ENCODE measurements at places on chromosomes 13 and 19. TPM values are rescaled to one million over a fixed set of nuclear protein-coding genes. Genes with fewer than 3 reads are reported as not detected.

DNA sequence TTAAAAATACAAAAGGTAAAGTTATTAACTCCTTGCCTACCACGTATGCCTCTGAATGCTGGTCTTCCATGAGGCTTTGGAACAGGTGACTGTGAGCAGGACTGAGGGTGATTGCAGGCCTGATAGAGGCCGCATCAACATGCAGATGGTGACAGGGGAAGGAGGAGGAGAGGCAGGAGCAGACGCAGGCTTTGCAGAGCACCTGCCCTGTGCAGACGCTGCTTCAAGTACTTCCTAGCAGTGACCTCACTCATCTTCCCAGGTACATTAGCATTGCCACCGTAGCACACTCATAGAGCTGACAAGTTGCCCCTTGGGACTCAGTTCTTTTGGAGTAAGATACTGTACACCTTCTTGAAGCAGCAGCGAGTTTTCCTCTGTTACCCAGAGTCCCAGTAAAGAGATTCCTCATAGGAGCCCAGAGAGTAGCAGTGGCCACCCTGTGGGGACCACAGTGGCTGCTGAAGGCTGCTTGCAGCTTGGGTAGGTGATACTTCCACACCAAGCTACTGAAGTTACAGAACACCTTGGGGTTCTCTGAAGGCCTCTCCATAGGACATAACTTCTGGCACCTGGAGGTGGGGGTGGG is 56.0 kb downstream of the ZNF536 start:
- H3K27ac ChIP-seq = no peak overlapping the region
- no peaks in the 10 kb centered on the region for H3K36me3 ChIP-seq
- H3K27me3 ChIP-seq = no peaks in the 10 kb centered on the region
- H3K4me1 ChIP-seq = no peaks in the 10 kb centered on the region

DNA sequence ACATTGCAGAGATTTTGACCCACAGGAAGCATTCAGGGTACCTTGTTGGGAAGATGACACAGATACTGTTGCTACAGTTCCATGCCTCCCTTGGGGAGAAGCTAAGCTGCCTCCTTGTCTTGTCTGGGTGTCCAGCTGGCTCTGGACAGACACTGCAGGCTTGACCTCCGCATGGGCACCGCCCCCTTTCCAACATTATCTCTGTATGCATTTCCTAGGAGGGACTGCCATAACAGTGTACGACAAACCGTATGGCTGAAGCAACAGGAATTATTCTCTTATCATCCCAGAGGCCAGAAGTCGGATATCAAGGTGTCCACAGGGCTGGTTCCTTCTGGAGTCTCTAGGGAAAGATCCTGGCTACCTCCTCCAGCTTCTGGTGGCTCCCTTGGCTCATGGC is 67.0 kb upstream of the USE1 start:
- H3K36me3 ChIP-seq = peaks cover 7% of the 10 kb centered on the region
- H3K27ac ChIP-seq = no peak overlapping the region
- no peaks in the 10 kb centered on the region for H3K4me1 ChIP-seq
- no peak for DNase-seq

DNA sequence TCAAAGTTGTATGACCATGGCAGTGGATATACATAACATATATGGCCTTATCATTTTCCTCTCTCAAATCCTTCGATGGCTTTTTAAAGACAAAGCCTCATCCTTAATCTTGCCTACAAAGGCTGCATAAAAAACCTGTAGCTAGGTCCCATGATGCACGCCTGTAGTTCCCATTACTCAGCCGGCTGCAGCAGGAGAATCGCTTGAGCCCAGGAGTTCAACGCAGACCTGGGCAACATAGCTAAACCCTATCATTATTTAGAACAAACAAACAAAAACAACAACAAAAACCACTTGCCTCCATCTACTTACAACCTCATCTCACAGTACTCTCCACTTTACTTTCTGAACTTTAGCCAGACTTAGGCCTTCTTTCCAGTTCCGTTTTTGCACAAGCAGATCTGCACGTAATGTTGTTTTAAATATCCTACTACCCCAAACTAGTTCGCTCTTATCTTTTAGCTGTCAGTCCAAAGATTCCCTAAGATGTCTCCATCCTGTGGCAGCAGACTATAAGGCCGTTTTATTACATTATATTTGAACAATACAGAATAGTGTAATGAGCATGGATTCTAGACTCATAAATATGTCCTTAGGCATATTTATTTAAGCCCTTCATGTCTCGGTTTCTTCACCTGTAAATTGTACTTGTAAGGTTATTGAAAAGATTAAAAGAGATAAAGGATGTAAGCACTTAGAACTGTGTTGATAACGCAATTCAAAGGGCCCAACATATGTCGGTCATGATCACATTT is 969 bp upstream of the POMP start:
- no peaks in the 10 kb centered on the region for H3K27me3 ChIP-seq
- H3K4me3 ChIP-seq = peak overlapping the region; percentile 86
- H3K4me1 ChIP-seq = peaks cover 8% of the 10 kb centered on the region
- H3K27ac ChIP-seq = peak overlapping the region; percentile 92
- H3K36me3 ChIP-seq = peaks cover 12% of the 10 kb centered on the region

DNA sequence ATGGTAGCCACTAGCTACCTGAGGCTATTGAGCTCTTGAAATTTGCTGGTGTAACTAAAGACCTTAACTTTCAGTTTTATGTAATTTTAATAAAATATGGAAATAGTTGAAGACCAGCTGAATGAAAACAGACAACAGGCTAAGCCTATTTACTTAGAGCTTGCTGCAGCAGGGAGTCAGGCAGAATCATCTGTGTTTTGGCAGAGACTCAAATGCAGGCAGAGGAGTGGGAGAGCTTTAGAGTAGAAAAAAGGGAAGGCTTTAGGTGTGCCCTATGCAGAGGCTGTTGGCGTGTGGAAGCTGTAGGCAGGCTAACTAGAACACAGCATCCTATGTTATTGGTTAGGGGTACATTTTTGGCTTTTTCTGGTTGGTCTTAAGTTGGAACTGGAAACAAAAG is 304.9 kb upstream of the NBEA start:
- no peak overlapping the region for H3K27ac ChIP-seq
- H3K4me3 ChIP-seq = no peak overlapping the region
- H3K4me1 ChIP-seq = no peaks in the 10 kb centered on the region
- no peak for DNase-seq

- DNase-seq = no peak
- no peak overlapping the region for H3K4me3 ChIP-seq
- peaks cover 16% of the 10 kb centered on the region for H3K27me3 ChIP-seq
- H3K36me3 ChIP-seq = no peaks in the 10 kb centered on the region
- no peak overlapping the region for H3K27ac ChIP-seq
These were observed 1.6 kb upstream of the CACNG6 start for GRCh38 chr19:53989600-53990533.

GRCh38 chr13:40503011-40503410 is 163.4 kb downstream of the FOXO1 start:
- no peaks in the 10 kb centered on the region for H3K36me3 ChIP-seq
- no peak for DNase-seq
- H3K4me1 ChIP-seq = no peaks in the 10 kb centered on the region
- no peak overlapping the region for H3K4me3 ChIP-seq

- H3K4me1 ChIP-seq = peaks cover 20% of the 10 kb centered on the region
- no peak overlapping the region for H3K4me3 ChIP-seq
- DNase-seq = no peak
- peaks cover 6% of the 10 kb centered on the region for H3K36me3 ChIP-seq
These were observed 12.9 kb downstream of the CFD start for GRCh38 chr19:872266-872951.

DNA sequence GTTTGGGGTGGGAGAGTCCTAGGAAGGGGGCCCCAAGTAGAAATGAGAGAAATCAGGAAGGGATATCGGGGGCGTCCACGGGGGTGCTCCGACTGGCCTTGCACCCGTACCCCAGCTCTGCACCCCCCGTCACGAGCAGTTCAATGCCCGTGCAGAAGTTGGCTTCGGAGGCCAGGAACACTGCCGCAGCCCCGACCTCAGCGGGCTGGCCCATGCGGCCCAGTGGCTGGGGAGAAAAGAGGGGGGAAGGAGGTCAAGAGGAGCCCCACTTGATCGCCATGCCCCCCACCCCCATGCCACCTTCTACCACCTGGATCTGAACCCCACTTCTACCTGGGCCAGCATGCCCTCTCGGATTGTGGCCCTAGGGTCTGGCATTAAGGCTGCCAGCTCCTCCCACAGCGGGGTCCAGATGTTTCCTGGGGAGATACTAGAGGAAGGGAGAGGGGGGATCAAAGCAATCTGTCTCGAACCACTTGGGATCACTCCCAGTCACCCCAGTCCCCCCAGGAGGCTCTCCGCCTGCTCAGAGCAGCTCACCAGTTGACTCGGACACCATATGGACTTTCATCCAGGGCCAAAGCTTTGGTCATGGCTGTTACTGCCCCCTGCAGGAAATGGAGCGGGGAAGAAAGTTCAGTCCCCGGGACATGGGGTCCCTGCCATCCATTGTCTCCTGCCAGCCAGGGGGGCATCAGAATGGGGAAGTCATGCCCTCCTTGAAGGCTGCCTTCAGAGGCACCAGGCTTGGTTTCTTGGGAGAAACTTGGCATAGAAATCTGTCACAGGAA is 2.5 kb upstream of the BCAT2 start:
- H3K4me3 ChIP-seq = no peak overlapping the region
- H3K4me1 ChIP-seq = no peaks in the 10 kb centered on the region

DNA sequence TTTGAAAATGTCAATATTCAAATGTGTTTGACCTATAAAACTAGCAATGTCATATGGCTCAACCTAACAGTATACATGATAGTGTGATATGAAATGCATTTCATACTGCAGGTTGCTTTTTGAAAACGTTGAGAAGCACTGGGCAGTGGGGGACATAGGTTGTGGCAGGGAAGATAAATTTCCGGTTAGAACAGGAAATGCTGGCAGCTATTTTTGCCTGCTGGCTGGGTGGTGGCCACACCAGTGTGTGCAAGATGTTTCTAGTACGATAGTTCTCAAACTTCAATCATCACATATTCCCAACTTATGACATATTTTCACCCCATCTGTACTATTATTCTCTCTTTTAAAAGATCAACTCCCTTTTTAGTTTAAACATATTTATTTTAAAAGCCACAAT is 17.2 kb downstream of the FXYD5 start:
- H3K27ac ChIP-seq = no peak overlapping the region
- H3K36me3 ChIP-seq = no peaks in the 10 kb centered on the region
- H3K27me3 ChIP-seq = no peaks in the 10 kb centered on the region
- H3K4me1 ChIP-seq = no peaks in the 10 kb centered on the region
- no peak for DNase-seq

- DNase-seq = no peak
- no peaks in the 10 kb centered on the region for H3K36me3 ChIP-seq
- peaks cover 10% of the 10 kb centered on the region for H3K4me1 ChIP-seq
- H3K27me3 ChIP-seq = no peaks in the 10 kb centered on the region
- H3K4me3 ChIP-seq = no peak overlapping the region
These were observed 127.8 kb upstream of the SPACA7 start for GRCh38 chr13:112248406-112248760.

- H3K36me3 ChIP-seq = no peaks in the 10 kb centered on the region
- H3K4me3 ChIP-seq = no peak overlapping the region
- no peak for DNase-seq
- H3K27me3 ChIP-seq = no peaks in the 10 kb centered on the region
- no peaks in the 10 kb centered on the region for H3K4me1 ChIP-seq
These were observed 15.9 kb upstream of the JUND start for GRCh38 chr19:18297308-18297707.

Gene RFPL4A
- total RNA-seq = not detected

Gene TRAPPC2B
- 6.2 TPM for total RNA-seq

Gene CLDN10
- total RNA-seq = 4.4 TPM

Gene ZNF569
- total RNA-seq = 10.1 TPM
